GM03348 (cell line): ENCODE measurements at places on chromosomes 13 and 19.
A peak's percentile ranks its signal among the peaks of the same experiment; 100 is the strongest.

- no peak for DNase-seq
Measured at GRCh38 chr19:900043-900301, 6.7 kb downstream of the RNU6-9 start.

- DNase-seq = no peak
Measured at GRCh38 chr13:28273919-28274318, 135.6 kb downstream of the PAN3 start.

GRCh38 chr13:29336356-29336755, 259.1 kb downstream of the SLC7A1 start:
- no peak for DNase-seq

- DNase-seq = peak; percentile 92
Measured at GRCh38 chr13:110017379-110017778, 231.0 kb upstream of the IRS2 start.

DNA sequence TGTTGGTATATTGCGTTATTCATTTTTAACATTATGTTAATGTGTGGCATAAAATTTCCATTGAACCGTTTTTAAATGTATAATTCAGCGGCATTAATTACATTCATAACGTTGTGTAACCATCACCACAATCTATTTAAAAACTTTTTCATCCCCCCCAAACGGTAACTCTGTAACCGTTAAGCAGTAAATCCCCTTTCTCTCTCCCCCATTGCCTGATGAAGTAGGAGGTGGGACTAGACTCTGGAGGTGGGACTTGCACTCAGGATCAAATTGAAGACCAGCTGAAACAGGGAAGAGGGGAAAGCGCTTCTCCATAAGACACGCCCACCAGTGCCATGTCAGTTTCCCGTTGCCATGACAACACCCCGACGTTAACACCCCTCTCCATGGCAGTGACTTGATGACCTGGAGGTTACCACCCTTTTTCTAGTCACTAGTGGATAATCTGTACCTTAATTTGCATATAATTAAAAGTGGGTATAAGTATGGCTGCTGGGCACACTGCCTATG, 16.8 kb downstream of the CLEC11A start:
- DNase-seq = no peak

GRCh38 chr13:73516731-73517130, 457.9 kb downstream of the KLF5 start:
- DNase-seq = no peak
